ENCODE measurements at places on chromosomes 5 and 9.

- DNase-seq: no peak
These were observed 2.5 kb downstream of the FST start for GRCh38 chr5:53482717-53483638.

DNA sequence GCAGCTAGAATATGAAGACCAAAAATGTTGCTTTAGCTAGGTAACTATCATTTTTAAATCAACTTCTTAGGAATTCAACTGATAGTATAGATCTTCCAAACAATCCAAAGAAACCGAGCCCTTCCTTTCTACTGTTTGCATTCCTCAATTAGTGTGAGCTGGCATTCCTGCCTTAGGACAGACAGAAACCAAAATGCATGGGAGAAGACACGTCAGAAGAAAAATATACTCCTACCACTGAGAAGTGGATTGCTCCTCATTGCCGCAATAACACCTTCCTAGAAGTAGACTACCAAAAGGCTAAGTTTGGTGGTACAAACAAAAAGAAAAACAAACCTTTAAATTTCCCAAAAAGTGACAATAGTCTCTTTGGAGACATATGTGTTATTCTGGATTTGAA, 440.0 kb downstream of the SEMA5A start:
- no peak for DNase-seq

DNA sequence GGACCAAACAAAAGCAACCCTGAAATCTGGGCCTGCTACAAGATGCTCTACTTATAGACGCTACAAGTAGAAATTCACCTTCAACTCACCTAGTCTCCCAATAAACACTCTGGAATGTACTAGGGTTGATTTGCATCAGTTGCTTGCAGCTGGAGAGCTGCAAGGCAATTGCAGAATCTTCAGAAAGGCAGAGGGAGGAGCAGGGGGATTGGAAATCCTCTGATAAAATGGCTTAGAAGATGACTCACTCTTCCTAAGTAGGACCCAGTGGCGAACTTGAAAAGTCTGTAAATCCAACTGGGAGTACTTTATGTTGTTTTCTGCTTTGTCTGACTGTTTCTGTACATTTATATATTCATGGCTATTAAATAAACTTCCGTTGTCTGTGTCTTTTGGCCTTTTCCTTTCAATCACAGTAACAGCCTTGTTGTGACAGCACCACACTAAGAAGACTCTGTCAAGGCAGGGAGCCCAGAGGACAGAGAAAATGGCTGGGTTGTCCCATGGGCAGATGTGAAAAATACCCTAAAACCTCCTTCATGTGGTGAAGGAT, 14.7 kb upstream of the MLLT3 start:
- no peak for DNase-seq

- no peak for DNase-seq
These were observed 67.2 kb upstream of the ANGPTL2 start for GRCh38 chr9:127189628-127190027.

DNA sequence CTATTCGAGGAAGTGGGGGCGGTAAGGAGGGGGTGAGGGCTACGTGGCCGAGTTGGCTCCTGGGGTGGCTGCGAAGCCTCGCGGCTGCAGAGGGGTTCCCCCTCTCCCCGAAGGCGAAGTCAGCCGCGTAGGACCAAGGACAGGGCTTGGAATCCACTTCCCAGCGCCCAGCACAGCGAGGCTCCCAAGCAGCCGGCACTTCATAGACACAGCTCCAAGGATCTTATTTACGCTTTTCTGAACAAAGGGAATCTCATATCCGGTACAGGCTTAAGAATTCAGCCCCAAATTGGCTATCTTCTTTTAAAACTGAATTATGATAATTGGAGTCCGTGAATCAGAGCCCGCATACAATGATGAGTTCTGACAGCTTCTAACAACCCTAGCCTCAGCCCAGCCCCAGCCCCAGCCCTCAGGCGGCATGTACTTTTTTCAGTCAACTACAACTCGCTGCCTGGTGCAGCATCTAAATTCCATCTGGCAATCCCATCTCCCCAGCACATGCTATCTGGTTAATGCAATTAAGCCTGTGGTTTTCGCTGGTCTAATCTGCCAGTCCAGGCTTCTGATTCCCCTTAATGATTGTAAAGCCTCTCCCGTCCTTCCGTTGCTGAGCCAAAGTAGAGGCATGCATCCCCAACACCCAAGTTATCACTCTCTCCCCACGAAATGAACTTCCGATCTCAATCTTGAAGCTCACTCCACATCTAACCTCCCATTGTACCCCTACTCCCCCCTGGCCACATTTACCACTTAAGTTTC, 1.0 kb downstream of the ELAVL2 start:
- no peak for DNase-seq

- DNase-seq: no peak
These were observed 10.6 kb downstream of the PRDM6 start for GRCh38 chr5:123099514-123100151.

DNA sequence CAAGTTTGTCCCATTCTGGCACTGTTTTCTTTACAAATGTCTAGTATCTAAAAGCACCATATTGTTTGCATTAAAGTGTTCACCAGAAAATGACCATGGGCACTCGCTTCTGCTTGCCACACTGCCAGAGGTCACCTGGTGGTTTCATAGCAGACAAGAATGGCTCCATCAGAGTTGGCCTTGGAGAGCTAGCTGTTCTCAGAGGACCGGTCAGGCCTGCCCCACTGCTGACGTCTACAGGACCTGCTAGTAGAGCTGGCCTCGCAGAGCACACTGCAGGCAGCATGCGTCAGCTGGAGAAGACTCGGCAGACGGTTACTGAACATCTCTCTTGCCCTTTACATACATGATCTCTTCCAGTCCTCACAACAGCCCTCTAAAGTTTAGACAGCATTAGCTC, 8.7 kb upstream of the TLX3 start:
- DNase-seq: no peak

GRCh38 chr5:157732596-157733262, 1.5 kb downstream of the THG1L start:
- no peak for DNase-seq

- no peak for DNase-seq
These were observed 241.4 kb downstream of the DRD1 start for GRCh38 chr5:175202463-175203068.

- no peak for DNase-seq
These were observed 163.2 kb downstream of the LPAR1 start for GRCh38 chr9:110874963-110875674.

GRCh38 chr5:90807496-90807895, 248.9 kb downstream of the ADGRV1 start:
- DNase-seq: no peak

- DNase-seq: no peak
These were observed 60.0 kb upstream of the CARTPT start for GRCh38 chr5:71658916-71659662.

DNA sequence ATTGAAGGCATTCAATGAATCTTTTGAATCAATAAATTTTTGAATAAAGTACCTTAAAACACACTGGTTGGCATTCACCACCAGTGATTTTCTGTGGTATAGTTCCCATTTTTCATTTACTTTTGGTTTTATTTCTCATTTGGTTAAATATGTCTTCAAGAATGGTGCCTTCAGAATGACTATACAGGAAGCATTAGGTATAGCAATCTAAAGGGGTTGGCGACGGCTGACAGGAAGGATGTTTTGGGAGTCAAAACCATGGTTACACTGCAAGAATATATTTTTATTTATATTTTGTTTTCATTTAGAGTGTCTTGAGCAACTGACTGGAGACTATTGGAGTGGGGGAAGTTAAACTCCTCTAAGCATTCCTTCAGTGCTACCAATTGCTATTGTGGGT, 235.7 kb downstream of the HTR1A start:
- DNase-seq: no peak

DNA sequence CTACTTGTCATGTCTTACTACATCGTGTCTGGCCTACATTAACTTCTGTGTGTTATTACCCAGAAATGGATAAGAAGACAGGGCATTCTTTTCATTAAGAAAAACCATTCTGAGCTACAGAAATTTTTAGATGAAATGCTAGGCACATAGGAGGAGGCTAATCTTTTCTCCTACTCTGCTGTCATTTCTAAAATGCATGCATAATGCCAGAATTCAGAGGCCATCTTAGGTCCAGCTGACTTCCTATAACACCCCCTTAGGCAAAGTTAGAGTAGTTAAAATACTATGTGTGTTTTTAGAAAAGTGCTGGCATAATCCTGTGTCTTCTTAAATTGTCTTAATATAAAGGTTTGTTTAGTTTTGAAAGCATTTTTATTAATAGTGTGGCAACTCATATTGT, 352.6 kb downstream of the CSNK1G3 start:
- no peak for DNase-seq

GRCh38 chr9:7210854-7211637, 453.3 kb downstream of the KDM4C start:
- DNase-seq: no peak

GRCh38 chr5:40575921-40576320, 103.8 kb upstream of the PTGER4 start:
- no peak for DNase-seq

DNA sequence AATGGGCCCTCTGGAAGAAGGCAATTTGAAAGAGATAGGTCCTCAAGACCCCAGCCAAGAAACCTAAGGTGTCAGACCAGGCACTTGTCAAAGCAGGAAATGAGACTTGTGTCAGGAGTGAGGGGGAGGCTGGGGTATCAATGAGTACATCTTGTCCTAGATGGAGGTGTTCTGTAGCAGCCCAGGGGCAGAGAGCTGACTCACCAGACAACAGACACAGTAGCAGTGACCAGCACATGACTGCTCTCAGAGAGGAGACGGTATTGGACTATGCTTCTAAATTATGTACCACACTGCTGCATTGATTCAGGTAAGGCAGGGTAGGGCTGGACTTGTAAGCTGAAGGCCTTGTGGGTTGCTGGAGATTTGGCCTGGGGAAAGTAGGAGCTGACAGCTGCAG, 551.2 kb upstream of the KLF4 start:
- no peak for DNase-seq

DNA sequence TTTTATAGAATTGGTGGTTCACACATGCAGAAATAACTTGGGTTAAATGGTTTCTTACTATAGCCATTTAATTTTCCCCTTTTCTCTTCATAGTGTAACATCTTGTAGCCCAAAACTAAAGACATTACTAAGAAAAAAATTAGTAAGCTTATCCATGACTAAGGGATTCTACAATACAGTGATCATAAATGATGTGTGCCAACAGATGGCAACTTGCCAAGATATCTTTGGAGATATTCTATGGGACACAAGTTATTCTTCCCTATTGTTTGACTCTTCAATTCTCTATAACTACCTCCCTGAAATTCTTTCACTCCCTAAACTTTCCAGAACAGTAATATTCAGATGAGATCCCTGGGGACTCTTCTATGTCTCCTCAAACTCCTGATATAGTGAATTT, 580.6 kb downstream of the PTPRD start:
- DNase-seq: no peak

- peak; percentile 81 for DNase-seq
These were observed 119.7 kb upstream of the SPATA31C2 start for GRCh38 chr9:88258024-88258423.

- DNase-seq: no peak
These were observed 440.5 kb upstream of the ADAMTS16 start for GRCh38 chr5:4699592-4699991.

DNA sequence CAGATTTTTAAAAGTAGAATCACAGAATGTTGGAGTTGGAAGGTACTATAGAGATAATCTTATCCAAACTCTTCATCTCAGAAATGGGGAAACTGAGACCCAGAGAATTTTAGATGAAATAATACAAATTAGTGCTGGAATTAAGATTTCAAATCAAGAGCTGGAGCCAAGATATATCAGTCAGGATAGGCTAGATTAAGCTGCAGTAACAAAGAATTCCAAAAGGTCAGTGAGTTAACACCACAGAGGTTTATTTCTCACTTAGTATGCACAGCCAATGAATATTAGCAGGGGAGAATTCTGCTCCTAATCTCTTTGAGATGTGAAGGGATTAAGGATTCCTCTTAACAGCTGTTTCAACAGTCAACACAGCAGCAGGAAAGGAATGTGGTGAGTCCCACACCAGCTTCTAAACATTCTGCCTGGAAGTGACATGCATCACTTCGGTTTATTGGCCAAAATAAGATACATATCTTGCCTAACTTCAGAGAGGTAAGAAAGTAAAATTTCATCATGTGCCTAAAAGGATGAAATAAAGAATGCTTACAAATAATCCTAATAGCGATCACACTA, 136.8 kb downstream of the FRMD3 start:
- DNase-seq: no peak

DNA sequence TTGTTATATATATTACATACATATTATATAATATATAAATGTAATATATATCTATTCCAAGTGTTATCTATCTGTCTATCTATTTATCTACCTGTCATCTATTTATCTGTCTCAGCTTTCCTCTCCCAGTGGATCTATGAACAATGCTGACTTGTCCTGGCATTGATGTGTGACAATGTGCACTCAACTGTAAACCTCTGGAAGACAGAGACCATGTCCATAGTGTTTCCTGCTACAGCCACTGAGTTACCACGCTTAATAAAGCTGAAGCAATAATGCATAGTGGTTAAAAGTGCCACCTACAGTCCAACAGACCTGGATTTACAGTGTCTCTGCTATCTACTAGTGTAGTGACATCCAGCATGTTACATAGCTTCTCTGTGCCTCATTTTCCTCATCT, 57.2 kb upstream of the TMED7 start:
- DNase-seq: no peak

GRCh38 chr5:95778713-95779436, 43.7 kb downstream of the GLRX start:
- DNase-seq: no peak

DNA sequence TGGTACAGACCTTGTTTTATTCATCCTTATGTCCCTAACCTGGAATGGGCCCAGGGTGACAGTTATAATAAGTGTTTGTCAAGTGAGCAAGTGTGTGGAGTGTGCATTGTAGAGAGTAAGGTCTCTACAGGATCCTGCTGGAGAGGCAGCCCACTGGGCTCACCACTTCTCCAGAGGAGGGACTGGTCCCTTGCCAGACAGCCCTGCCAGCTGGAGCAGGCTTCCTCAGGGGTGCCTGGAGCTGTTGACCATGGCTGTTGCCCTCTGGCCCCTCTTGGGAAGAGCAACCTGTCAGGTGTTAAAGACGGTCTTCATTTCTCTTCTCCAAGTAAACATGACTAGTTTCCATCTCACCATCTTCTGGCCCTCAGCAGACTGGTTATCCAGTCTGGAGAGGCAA, 20.0 kb downstream of the IRF1 start:
- no peak for DNase-seq

GRCh38 chr5:134420343-134420742, 8.7 kb upstream of the CDKN2AIPNL start:
- DNase-seq: no peak

DNA sequence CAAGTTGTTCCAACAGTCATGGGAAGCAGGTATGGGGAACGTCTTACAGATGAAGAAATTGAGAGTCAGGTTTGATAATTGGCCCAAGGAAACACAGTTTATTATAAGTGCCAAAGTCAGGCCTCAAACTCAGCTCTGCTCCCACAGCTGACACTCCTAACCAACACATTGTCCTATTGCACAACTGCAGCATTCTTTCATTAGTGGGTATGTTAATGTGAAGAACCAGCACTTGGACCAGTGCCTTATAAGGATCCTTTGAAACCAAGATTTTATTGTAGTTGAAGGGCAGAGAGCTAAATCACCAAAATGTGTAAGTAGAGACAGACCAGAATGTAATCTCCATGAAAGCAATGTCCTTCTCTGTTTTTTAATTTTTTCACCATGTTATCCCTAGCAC, 56.1 kb downstream of the GRIA1 start:
- no peak for DNase-seq

- no peak for DNase-seq
These were observed 29.7 kb downstream of the SLC28A3 start for GRCh38 chr9:84310883-84311282.

Measured in right renal pelvis (tissue), 4 donors.